ENCODE measurements at places on chromosomes 1 and 21.

DNA sequence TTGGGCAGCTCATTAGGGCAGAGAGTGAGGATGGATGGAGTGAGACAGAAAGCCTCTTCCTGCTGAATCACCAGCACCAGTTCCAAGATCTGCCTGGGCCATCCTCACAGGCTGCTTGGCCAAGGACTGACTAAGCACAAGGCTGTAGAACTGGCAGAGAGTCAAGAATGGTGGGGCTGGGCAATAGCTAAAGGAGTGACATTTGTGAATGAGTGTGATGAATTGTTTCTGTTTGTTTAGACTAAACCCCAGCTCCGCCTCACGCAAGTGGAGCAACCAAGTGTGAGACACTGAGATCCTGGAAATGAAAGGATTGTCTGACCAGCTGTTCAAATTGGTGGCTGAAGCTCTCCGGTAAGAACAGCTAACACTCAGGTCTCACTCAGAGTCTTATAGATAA is 38.6 kb downstream of the BRINP2 start:
- peak; percentile 60 for DNase-seq

DNA sequence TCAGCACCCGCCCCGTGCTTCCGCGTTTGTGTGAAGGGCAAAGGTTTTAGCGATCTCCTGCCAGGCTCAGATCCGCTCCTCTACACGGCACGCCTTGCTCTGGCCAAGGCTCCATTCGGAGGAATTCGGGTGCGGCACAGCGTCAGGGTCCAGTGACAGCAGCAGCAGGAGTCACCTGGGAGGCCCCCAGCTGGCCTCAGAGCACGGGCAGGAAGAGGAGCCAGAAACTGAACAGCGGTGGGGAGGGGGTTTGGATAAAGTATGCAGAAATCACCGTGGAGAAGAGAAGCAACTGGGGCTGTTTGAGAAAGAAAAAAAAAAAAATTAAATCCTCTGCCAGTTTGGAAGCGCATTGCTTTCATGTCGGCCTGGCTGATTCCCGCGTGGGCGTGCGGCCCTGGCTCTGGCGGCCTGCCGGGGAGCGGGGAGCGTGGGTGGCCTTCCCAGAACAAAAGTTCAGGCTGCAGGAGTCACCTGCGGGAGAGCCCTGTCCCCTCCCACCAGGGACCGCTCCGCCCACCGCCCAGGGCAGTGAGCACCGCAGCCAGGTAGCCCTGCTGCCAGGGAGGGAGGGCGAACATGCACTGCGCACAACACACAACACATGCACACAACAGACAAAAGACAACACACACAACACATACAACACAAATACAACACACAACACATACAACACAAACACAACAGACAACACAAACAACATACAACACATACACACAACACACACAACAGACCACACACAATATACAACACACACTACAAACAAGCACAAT is 107.6 kb downstream of the ETS2 start:
- DNase-seq: peak; percentile 87

DNA sequence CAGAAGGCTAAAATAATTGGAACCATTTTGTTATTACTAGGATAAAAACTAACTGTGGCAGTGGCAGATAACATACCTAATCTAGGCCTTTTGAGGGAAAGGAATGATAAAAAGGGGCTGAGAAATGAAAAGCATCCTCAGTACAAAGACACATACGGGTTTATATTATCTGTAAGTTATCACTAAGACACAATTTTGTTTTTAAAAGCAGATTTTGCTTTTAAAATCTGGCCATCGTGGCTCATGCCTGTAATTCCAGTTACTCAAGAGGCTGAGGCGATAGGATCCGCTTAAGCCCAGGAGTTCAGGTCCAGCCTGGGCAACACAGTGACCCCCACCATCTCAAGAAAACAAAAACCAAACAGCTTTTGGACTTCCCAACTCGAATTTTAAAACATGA is 24.8 kb upstream of the HP1BP3 start:
- no peak for DNase-seq

- DNase-seq: no peak
These were observed 51.7 kb upstream of the MRPS6 start for GRCh38 chr21:34021726-34022125.

- peak; percentile 78 for DNase-seq
These were observed 464.5 kb downstream of the USP25 start for GRCh38 chr21:16194095-16194787.

- DNase-seq: no peak
These were observed 63.9 kb upstream of the VAV3 start for GRCh38 chr1:108028841-108029388.

DNA sequence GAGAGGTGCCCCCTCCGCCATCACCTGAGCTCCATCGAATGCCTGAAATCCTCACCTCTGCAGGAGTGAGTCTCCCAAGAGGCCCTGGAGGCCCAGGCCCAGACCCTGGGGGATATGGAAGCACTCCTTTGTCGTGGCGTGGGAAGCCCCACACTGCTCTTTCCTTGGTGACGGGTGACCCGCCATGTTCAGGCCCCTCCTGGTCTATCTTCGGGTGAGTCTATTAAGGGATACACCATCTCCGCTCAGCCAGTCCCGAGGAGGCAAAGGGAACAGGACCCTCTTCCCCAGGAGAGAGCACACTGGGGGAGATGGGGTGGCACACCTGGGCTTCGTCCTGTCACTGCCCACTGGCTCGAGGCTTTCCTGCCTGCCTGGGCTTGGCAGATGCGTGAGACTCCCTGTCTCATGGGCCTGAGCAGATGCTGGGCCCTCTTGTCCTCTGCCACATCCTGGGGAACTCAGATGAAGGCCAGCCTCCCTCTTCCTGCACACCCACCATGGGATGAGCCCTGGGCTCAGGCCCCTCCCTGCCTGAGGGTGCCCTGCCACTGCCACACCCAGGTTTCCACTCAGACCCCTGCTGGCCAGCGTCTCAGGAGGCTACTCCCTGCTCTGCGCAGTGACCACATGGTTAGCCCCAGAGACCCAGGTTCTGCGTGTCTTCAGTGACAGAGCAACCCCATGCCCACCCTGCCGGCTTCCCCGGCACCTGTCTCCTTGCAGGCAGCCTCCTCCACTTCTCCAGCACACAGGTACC is 3.8 kb upstream of the NPHP4 start:
- DNase-seq: no peak

GRCh38 chr1:41272601-41273000 is 30.5 kb upstream of the SCMH1 start:
- DNase-seq: no peak

DNA sequence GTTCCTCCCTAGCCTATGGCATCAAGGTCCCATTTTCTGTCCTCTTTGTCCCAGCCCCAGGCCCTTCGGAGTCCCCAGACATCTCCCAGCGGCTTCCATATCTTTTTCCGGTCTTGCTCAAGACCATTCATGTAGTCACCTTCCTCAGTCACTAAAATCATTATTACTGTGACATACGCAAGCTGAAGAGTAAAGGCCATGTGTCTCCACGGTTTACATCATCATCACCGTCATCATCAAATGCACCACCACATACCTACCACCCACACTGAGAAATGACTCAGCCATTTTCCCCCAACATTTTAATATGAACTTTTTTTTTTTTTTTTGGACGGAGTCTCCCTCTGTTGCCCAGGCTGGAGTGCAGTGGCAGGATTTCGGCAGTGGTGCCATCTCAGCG is 43.4 kb downstream of the FHAD1 start:
- DNase-seq: no peak

- no peak for DNase-seq
These were observed 9.6 kb upstream of the FAM78B start for GRCh38 chr1:166176416-166176815.

DNA sequence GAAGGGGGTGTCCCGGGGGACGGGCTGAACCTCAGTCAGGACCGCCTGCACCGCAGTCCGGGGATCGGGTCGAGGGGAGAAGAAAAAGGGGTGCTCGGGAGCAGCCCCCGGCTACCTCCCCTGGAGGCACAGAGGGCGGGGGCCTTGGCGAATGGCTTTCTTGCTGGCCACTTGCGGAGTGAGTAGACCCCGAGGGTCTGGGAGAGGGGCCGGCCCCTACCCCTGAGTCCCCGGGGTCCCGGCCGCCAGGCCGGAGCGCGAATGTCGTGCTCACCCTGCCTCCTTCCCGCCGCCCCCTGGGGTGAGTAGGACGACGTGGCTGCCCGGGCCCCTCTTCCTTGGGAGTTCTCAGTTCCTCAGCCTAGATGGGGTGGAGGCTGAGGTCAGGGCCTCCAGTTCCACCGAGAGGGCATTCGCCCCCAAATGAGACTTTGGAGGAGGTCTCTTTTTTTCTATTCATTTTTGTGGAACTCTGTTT is 113.0 kb downstream of the OSBPL9 start:
- DNase-seq: no peak

DNA sequence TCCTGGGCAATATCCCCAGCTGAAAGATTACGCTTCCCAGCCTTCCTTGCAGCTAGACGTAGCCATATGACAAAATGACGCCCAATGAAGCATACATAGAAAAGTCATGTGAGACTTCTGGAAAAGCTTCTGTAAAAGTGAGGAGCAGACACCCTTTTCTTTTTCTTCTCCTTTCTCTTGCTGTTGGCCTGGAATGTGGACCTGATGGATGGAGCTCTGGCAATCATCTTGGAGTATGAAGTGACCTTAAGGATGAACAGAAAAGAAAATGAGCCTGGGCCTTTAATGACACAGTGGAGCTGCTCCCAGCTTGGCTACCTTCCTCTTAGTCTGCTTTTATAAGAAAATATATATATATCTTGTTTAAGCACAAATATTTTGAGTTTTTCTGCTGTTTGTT is 24.8 kb downstream of the BATF3 start:
- no peak for DNase-seq

- no peak for DNase-seq
These were observed 62.8 kb downstream of the IRF2BP2 start for GRCh38 chr1:234546890-234547788.

- DNase-seq: no peak
These were observed 25.2 kb downstream of the TP73 start for GRCh38 chr1:3677484-3677883.

- DNase-seq: no peak
These were observed at the start of gene SLC5A9 for GRCh38 chr1:48222501-48223242. TSS of gene SLC5A9 (plus strand) at chr1:48222716. CDS start at chr1:48222737, 21 bp downstream.

GRCh38 chr1:117613249-117613968 is 7.6 kb downstream of the TENT5C start:
- DNase-seq: peak; percentile 23

GRCh38 chr1:198806861-198807260 is 168.0 kb downstream of the PTPRC start:
- no peak for DNase-seq

DNA sequence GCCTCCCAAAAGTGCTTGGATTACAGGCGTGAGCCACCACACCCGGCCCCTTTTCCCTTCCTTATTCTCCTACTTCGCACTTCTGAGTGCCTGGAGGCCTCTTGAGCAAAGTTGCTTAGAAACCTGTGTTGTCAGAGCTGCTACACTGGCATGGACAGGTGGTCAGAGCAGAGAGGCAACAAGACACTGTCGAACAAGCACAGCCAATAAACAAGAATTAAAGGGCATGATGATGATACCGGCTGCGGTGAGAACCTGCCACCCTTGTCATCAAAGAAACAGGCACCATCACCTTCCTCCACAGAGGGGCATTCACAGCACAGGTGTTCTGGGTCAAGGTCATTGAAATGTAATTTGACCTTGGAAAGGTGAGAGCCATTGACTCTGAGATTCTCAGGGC is 23.3 kb downstream of the STUM start:
- no peak for DNase-seq

- no peak for DNase-seq
These were observed 7.2 kb upstream of the VSIG8 start for GRCh38 chr1:159869607-159870006.

GRCh38 chr1:53134961-53135734 is 7.3 kb downstream of the SLC1A7 start:
- DNase-seq: peak; percentile 34

- no peak for DNase-seq
These were observed 223.9 kb downstream of the TGFB2 start for GRCh38 chr1:218568962-218569550.

DNA sequence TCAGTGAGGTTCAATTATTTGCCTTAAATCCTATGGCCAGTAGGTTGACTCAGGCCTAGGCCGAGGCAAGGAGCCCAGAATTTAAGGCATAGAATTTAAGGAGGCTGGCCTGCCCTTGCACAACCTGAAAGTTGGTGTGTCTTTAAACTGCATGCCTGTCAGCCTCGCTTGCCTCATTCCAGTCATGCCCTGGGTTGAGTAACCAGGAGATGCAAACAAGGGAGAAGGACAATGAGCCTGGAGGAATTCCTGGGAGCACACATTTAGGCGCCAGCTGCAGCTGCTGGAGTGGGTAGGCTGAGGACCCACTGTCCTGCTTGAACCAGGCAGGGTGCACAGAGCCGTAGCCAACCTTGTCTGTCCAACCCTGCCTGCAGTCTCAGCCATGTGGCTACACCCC is 11.7 kb downstream of the CD2 start:
- no peak for DNase-seq

DNA sequence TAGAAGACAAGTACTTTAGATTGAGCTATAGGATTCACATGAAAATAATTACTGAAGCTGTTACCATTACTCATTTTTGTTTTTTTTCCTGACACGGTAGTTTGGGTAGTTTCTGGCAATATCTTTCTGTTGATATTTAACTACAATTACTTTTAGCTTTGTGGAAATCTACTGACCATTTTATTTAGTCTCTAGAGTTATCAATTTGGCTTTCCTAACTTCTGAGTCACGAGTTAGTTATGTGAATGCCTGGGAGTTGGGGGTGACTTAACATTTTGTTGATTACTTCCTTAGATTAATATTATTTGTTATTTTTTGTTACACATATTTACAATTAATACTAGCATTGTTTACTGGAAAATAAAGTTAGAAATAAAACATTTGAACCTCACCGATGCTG is 160.6 kb downstream of the HMCN1 start:
- DNase-seq: no peak

DNA sequence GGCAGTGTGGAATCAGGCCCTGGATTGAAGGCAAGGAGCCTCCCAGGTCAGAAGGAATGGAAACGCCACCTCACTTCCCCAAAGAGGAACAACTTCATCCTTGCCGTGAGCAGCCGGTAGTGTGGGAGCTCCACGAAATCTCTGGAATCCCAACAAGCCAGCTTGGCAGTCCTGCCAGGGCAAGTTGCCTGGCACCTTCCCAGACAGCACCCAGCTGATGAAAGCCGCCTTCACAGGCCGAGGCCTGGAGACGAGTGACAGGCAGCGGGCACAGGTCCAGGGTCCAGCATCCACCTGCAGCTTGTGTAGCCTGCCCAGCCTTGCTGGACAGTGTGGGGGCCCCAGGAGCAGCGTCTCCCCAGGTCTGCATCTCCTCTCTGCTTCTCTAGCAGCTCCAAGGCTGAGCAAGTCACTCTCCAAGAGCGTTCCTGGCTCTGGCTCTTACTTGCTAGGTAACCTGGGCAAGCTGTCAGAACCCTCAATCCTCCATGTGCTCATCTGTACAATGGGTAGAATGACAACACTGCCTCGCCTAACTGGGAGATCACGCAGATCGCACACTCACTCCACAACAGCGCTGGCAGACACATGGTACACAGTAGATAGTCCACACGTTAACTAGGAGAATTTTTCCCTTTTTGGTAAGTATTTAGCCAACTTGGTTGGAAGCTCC is 43.0 kb downstream of the ACOT7 start:
- no peak for DNase-seq

GRCh38 chr1:225418059-225418458 is 9.8 kb downstream of the LBR start:
- no peak for DNase-seq

- no peak for DNase-seq
These were observed 97.1 kb downstream of the ARHGEF10L start for GRCh38 chr1:17636612-17637011.

GRCh38 chr1:10068605-10069294 is 36.0 kb downstream of the UBE4B start:
- DNase-seq: no peak
